T-helper 17 cell (primary cell): ENCODE measurements at places on chromosomes 2 and 18.

- peaks cover 2% of the 10 kb centered on the region for H3K36me3 ChIP-seq
- H3K27ac ChIP-seq = peak within 1 kb of the TSS; percentile 41
- peak within 1 kb of the TSS; percentile 91 for H3K4me3 ChIP-seq
- DNase-seq = no peak
- peaks cover 23% of the 10 kb centered on the region for H3K4me1 ChIP-seq
These were observed at the start of gene TLX2 for GRCh38 chr2:74514368-74515270. Gene TLX2 (plus strand): TSS chr2:74514450. CDS start chr2:74514807, 357 bp downstream.

- no peaks in the 10 kb centered on the region for H3K36me3 ChIP-seq
- no peak for DNase-seq
- no peaks in the 10 kb centered on the region for H3K4me1 ChIP-seq
- H3K27me3 ChIP-seq = no peaks in the 10 kb centered on the region
- H3K27ac ChIP-seq = no peak overlapping the region
- H3K4me3 ChIP-seq = no peak overlapping the region
These were observed 90.3 kb upstream of the TFPI start for GRCh38 chr2:187644486-187644885.

DNA sequence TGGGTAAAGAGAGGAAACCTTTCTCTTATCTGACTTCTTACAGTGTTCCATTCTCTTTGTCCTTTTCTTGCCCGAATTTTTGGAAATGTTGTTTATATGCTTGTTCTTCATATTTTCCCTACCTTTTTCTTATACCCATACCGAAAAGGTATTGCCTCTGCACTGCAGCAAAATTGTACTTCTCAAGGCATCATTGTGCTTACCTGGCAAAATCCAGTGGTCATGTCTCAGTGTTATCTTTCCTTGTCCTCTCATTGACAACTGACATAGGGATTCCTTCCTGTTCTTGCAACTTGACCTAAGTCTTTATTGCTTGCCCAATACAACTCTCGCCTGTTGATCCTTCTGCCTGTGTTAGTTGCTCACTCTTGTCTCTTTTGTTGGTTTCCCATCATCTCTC, 842.2 kb downstream of the CNTNAP5 start:
- no peak for DNase-seq
- H3K36me3 ChIP-seq = no peaks in the 10 kb centered on the region
- no peaks in the 10 kb centered on the region for H3K27me3 ChIP-seq
- no peaks in the 10 kb centered on the region for H3K4me1 ChIP-seq

- no peak overlapping the region for H3K27ac ChIP-seq
- H3K27me3 ChIP-seq = peaks cover 18% of the 10 kb centered on the region
- DNase-seq = no peak
- H3K4me3 ChIP-seq = no peak overlapping the region
- peaks cover 2% of the 10 kb centered on the region for H3K36me3 ChIP-seq
These were observed 12.6 kb upstream of the RAB1A start for GRCh38 chr2:65142515-65142914.

- H3K27ac ChIP-seq = no peak overlapping the region
- peaks cover 2% of the 10 kb centered on the region for H3K36me3 ChIP-seq
- no peak overlapping the region for H3K4me3 ChIP-seq
- no peaks in the 10 kb centered on the region for H3K27me3 ChIP-seq
These were observed 13.2 kb upstream of the KCMF1 start for GRCh38 chr2:84957771-84958134.

DNA sequence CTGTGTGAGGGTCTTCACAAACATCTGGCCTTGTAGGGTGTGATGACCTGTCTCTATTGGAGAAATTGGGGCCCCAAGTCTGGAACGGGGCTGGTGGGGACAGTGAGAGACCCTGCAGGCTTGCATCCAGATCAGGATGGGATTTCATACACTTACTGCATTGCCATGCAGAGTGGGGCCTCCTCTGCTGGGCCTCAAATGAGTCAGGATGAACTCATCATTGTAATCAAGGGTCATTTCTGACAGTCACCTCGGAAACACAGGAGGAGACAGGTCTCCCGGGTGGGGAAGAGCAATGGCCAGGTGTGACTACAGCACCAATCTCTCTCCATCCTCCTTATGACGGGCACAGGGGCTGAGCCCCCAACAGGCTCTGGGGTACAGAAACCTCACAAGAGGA, 48.1 kb upstream of the GALR1 start:
- no peak overlapping the region for H3K27ac ChIP-seq
- no peak overlapping the region for H3K4me3 ChIP-seq
- peaks cover 33% of the 10 kb centered on the region for H3K27me3 ChIP-seq
- H3K4me1 ChIP-seq = peaks cover 8% of the 10 kb centered on the region
- H3K36me3 ChIP-seq = peaks cover 7% of the 10 kb centered on the region

DNA sequence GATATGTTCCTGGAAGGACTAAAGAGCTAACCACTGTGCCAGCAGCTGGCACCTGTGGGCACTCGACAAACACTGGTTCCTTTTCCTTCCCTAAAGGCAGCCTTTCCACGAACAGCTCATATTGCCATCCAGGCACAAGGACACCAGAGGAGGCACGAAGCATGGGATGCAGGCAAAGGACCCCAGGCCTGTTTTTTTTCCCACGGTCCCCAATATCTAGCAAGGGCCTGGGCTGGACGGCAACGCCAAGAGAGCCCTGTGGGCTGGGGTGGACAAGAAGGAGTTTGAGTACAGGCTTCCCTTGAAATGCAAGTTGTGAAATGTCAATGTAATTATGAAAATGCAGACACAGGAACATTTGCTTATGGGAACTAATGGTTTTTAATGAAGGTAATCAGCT, 135.9 kb downstream of the CYP26B1 start:
- H3K36me3 ChIP-seq = no peaks in the 10 kb centered on the region
- H3K27ac ChIP-seq = no peak overlapping the region
- H3K27me3 ChIP-seq = no peaks in the 10 kb centered on the region
- no peaks in the 10 kb centered on the region for H3K4me1 ChIP-seq
- DNase-seq = no peak
- H3K4me3 ChIP-seq = no peak overlapping the region

DNA sequence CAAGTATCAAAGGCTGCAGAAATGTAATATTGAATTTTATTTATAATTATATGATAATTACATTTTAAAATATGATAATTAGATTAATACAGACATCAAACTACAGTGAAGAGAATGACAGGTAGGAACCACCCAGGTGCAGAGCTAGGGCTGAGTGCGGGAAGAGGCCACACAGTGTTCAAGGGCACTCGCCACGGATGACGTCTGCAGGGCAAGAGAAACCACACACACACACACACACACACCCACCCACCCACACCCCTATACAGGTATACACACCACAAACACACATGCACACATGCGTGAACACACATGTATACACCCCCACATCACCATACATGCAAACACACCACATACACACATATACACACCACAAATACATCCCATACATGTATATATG, 41.2 kb downstream of the MBP start:
- no peaks in the 10 kb centered on the region for H3K27me3 ChIP-seq
- no peak overlapping the region for H3K27ac ChIP-seq
- no peak for DNase-seq
- H3K4me3 ChIP-seq = no peak overlapping the region

GRCh38 chr2:10026940-10027569, 16.3 kb upstream of the KLF11 start:
- no peak overlapping the region for H3K4me3 ChIP-seq
- H3K36me3 ChIP-seq = no peaks in the 10 kb centered on the region
- peak overlapping the region; percentile 27 for H3K27ac ChIP-seq

DNA sequence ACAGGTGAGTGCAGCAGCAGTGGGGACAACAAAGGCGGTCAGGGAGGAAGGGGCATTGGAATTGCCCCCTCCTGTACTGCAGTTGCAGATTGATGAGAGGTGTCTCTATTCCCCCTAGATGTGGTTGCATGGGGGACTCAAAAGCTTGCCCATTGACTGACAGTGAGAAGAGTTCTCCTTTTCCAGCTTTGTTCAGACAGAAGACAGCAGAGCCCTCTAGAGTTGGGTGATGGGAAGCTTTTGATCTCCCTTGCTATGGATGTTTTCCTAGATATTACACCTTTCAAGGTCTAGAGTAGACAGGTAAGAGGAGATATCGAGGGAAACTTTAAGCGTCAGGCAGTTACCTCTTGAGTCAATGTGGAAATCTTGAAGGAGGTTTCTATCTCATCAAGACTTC, 2.9 kb downstream of the PROKR1 start:
- H3K4me1 ChIP-seq = peaks cover 13% of the 10 kb centered on the region
- DNase-seq = no peak
- no peak overlapping the region for H3K27ac ChIP-seq
- H3K4me3 ChIP-seq = no peak overlapping the region
- peaks cover 60% of the 10 kb centered on the region for H3K27me3 ChIP-seq
- peaks cover 3% of the 10 kb centered on the region for H3K36me3 ChIP-seq

DNA sequence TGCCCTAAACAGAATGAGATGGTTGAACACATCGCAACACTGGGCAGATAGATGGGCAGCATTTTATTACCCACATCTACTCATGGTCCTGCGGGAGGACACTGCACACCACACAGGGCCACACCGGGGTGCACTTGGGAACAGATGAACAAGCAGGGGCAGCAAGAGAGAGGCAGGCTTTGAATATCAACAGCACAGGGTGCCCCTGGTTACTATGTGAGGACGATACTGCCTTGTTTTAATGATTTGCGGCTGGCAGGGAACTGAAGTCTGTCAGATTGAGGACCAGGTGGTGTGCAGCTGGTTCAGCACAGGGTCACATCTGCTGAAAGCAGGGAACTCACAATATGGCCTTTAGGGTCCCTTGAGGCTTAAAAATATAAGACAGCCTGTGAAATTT, 195.7 kb downstream of the PIEZO2 start:
- no peak overlapping the region for H3K27ac ChIP-seq
- H3K36me3 ChIP-seq = no peaks in the 10 kb centered on the region
- no peak for DNase-seq
- no peaks in the 10 kb centered on the region for H3K4me1 ChIP-seq

GRCh38 chr2:111673526-111673925, 210.5 kb downstream of the ANAPC1 start:
- peaks cover 3% of the 10 kb centered on the region for H3K4me1 ChIP-seq
- H3K27ac ChIP-seq = no peak overlapping the region
- DNase-seq = no peak
- H3K4me3 ChIP-seq = no peak overlapping the region
- H3K36me3 ChIP-seq = no peaks in the 10 kb centered on the region

DNA sequence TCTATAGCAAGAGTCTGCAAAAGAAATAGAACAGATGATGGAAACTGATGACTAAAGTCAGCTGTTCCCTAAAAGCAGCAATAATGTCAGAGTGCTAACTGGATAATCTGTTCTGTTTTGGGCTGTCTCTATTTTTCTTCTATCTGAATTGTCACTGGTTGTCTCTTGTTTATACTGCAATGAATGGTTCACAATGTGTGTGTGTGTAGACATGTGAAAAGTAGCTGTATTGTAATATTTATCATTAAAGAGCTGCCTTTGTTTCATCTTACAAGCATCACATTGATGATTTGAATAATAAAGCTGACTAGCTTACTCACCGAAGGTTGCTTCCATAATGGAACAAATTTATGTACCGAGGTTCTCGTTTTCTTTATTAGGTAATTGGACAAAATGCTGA, 456.0 kb upstream of the ZEB2 start:
- H3K27ac ChIP-seq = no peak overlapping the region
- no peaks in the 10 kb centered on the region for H3K27me3 ChIP-seq
- H3K36me3 ChIP-seq = no peaks in the 10 kb centered on the region
- no peak overlapping the region for H3K4me3 ChIP-seq
- no peak for DNase-seq
- no peaks in the 10 kb centered on the region for H3K4me1 ChIP-seq

- H3K27ac ChIP-seq = no peak overlapping the region
- H3K4me3 ChIP-seq = no peak overlapping the region
- no peak for DNase-seq
- H3K36me3 ChIP-seq = no peaks in the 10 kb centered on the region
These were observed 258.6 kb upstream of the RAB12 start for GRCh38 chr18:8350628-8351027.

- peaks cover 16% of the 10 kb centered on the region for H3K27me3 ChIP-seq
- H3K4me1 ChIP-seq = no peaks in the 10 kb centered on the region
- H3K36me3 ChIP-seq = no peaks in the 10 kb centered on the region
- H3K4me3 ChIP-seq = no peak overlapping the region
- no peak for DNase-seq
These were observed 180.0 kb upstream of the ARL4C start for GRCh38 chr2:234676783-234677450.

DNA sequence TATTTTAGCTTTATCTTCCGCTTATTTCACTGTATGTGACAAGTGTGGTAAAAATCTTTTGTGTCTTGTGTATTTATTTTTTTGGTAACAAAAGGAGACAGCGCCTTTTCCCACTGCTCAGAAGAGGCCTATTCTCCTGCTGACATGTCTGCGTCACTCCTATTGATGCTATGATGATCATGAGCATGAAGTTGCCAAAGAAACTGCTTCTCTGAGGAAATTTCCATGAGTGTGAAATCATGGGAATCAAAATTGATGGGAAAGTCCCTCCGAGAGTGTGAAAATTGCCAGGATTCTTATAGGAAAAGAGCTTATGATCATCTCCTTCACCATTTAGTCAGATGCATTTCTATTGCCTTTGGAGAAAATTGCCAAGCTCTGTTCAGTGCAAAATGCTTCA, 36.5 kb upstream of the DARS1 start:
- DNase-seq = no peak
- no peaks in the 10 kb centered on the region for H3K27me3 ChIP-seq
- no peak overlapping the region for H3K4me3 ChIP-seq
- no peak overlapping the region for H3K27ac ChIP-seq
- H3K36me3 ChIP-seq = peaks cover 2% of the 10 kb centered on the region
- peaks cover 7% of the 10 kb centered on the region for H3K4me1 ChIP-seq

- no peaks in the 10 kb centered on the region for H3K27me3 ChIP-seq
- peak overlapping the region; percentile 90 for H3K4me3 ChIP-seq
- H3K27ac ChIP-seq = peak overlapping the region; percentile 91
- H3K4me1 ChIP-seq = peaks cover 38% of the 10 kb centered on the region
These were observed 94.2 kb upstream of the SLC39A10 start for GRCh38 chr2:195562570-195563566.

- peaks cover 9% of the 10 kb centered on the region for H3K27me3 ChIP-seq
- no peak overlapping the region for H3K27ac ChIP-seq
- DNase-seq = no peak
- H3K4me3 ChIP-seq = no peak overlapping the region
- peaks cover 22% of the 10 kb centered on the region for H3K4me1 ChIP-seq
These were observed 112.5 kb downstream of the LPIN1 start for GRCh38 chr2:11858883-11859282.

- H3K36me3 ChIP-seq = peaks cover 8% of the 10 kb centered on the region
- no peak overlapping the region for H3K4me3 ChIP-seq
- H3K27ac ChIP-seq = no peak overlapping the region
- H3K27me3 ChIP-seq = no peaks in the 10 kb centered on the region
- H3K4me1 ChIP-seq = peaks cover 13% of the 10 kb centered on the region
These were observed 11.9 kb downstream of the PIK3C3 start for GRCh38 chr18:41966943-41967342.

GRCh38 chr18:56121669-56122068, 516.7 kb downstream of the TXNL1 start:
- DNase-seq = no peak
- no peaks in the 10 kb centered on the region for H3K4me1 ChIP-seq
- H3K4me3 ChIP-seq = no peak overlapping the region
- no peak overlapping the region for H3K27ac ChIP-seq
- H3K36me3 ChIP-seq = no peaks in the 10 kb centered on the region

GRCh38 chr18:35099911-35100310, 58.7 kb downstream of the MAPRE2 start:
- DNase-seq = no peak
- H3K27me3 ChIP-seq = no peaks in the 10 kb centered on the region
- H3K36me3 ChIP-seq = peaks cover 5% of the 10 kb centered on the region
- no peak overlapping the region for H3K27ac ChIP-seq

GRCh38 chr18:41618147-41618546, 336.9 kb upstream of the PIK3C3 start:
- H3K36me3 ChIP-seq = no peaks in the 10 kb centered on the region
- H3K4me3 ChIP-seq = no peak overlapping the region
- H3K27me3 ChIP-seq = no peaks in the 10 kb centered on the region
- no peaks in the 10 kb centered on the region for H3K4me1 ChIP-seq
